Upper lobe of right lung (tissue), 1 donor: ENCODE measurements at places on chromosomes 12 and 14. TPM values are rescaled to one million over a fixed set of nuclear protein-coding genes. Genes with fewer than 3 reads are reported as not detected.

DNA sequence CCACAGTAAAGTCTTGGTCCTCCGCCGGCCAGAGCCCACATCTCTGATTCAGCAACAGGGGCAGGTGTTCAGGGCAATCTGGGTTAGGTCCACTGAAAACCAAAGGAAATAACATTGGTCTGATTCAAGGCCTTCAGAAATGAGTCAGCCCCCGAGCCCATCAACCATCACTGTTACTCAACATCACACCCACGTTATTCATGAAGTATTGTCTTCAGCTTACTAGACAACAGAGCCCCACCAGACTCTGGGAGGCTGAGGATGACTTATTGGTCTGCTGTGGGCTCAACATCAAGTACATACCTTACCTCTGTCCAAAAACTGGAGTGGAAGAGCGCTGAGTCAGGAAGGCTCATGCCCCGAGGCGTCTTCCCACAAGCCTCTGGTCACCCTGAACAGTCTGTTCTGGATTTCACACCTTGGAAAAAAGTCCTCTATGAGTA, 97.5 kb downstream of the ZFP36L1 start:
- no peaks in the 10 kb centered on the region for H3K27me3 ChIP-seq
- no peak for DNase-seq
- no peaks in the 10 kb centered on the region for H3K36me3 ChIP-seq
- no peak overlapping the region for H3K27ac ChIP-seq
- H3K4me1 ChIP-seq = peaks cover 8% of the 10 kb centered on the region
- no peak overlapping the region for H3K4me3 ChIP-seq

GRCh38 chr12:11780521-11781101, 131.1 kb downstream of the ETV6 start:
- DNase-seq = no peak
- H3K36me3 ChIP-seq = no peaks in the 10 kb centered on the region
- peaks cover 28% of the 10 kb centered on the region for H3K4me1 ChIP-seq
- no peaks in the 10 kb centered on the region for H3K27me3 ChIP-seq

- peaks cover 6% of the 10 kb centered on the region for H3K4me1 ChIP-seq
- no peaks in the 10 kb centered on the region for H3K27me3 ChIP-seq
- no peak for DNase-seq
- H3K36me3 ChIP-seq = no peaks in the 10 kb centered on the region
- no peak overlapping the region for H3K4me3 ChIP-seq
Observed at GRCh38 chr12:93109551-93110203, 180.6 kb upstream of the EEA1 start.

GRCh38 chr14:93305725-93306418, 27.0 kb downstream of the BTBD7 start:
- no peak overlapping the region for H3K27ac ChIP-seq
- peaks cover 3% of the 10 kb centered on the region for H3K4me1 ChIP-seq
- no peaks in the 10 kb centered on the region for H3K27me3 ChIP-seq
- DNase-seq = no peak

- H3K27me3 ChIP-seq = no peaks in the 10 kb centered on the region
- H3K4me3 ChIP-seq = no peak overlapping the region
- no peaks in the 10 kb centered on the region for H3K36me3 ChIP-seq
- no peak for DNase-seq
- no peak overlapping the region for H3K27ac ChIP-seq
- H3K4me1 ChIP-seq = peaks cover 11% of the 10 kb centered on the region
Observed at GRCh38 chr12:117052386-117053049, 46.7 kb downstream of the TESC start.

DNA sequence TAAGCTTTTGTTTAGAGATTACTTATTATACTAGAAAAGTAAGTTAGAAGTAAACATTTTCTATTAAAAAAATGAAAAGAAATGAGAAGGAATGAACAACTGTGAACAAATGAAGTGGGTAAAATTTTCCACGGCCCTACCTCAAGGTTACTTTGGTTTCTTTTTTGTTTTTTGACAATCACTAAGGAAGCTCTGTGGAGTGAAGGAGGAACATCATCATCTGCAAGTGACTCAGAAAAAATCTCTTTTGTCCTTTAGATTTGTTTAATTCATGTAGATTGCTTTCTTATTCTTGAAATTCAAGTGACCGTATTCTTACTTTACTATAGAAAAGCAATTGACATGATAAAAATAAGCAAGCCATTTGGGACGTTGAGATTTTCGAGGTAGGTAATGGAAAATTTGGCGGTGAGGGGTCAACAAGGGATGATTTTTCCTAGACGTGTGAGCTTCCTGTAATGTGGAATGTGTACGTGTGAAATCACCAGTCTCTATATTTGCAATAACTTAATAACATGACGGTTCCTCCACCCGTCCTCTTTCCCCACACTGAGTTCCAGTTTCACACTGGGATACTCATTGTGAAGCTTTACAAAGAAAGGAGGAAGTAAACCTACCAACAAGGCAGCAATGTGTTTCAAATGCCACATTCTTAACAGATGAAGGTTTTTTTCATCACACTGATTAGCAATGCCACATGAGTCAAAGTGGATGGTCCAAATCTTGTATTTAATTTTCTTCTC, 62.3 kb upstream of the EGLN3 start:
- H3K4me3 ChIP-seq = no peak overlapping the region
- no peak for DNase-seq
- H3K27ac ChIP-seq = no peak overlapping the region
- H3K36me3 ChIP-seq = no peaks in the 10 kb centered on the region
- no peaks in the 10 kb centered on the region for H3K27me3 ChIP-seq
- H3K4me1 ChIP-seq = no peaks in the 10 kb centered on the region

DNA sequence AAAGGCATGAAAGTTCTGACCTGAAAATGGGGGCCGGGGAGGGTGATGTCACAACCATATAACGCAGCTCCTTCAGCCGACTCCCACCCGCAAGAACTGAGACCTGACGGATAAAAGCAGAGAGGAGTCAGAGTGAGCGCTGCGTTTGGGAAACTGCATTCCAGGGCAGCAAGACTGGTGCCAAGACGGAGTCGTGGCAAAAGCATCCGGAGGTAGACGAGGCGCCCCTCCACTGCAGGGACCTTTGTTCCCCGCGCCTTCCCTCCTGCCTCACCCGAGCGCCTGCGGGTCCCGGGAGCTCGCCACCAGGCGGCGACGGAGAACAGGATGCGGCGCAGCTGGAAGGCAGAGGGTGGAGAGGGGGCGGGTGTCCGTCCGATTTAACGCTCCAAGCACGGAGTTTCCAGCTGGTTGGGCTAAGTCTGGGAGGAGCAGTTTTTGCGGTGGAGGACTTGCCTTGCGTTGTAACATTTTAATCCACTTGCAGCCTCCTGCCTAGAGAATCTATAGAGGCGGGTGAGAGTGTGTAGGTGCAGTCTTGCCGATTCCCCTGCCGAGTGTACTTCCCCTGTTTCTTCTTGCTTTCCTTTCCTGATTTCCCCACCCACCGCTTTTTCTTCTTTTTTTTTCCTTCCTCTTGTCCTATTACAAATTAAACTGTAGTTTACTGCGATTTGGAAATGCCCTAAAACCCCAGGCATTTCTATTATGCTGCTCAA, 1.2 kb upstream of the CPNE8 start:
- DNase-seq = peak; percentile 94
- H3K4me1 ChIP-seq = peaks cover 14% of the 10 kb centered on the region
- H3K27ac ChIP-seq = peak overlapping the region; percentile 95
- no peaks in the 10 kb centered on the region for H3K27me3 ChIP-seq

GRCh38 chr12:12990700-12991468, 9.2 kb downstream of the HEBP1 start:
- no peaks in the 10 kb centered on the region for H3K27me3 ChIP-seq
- H3K36me3 ChIP-seq = peaks cover 31% of the 10 kb centered on the region
- no peak for DNase-seq
- no peak overlapping the region for H3K4me3 ChIP-seq

- H3K27ac ChIP-seq = no peak overlapping the region
- H3K4me3 ChIP-seq = no peak overlapping the region
- no peaks in the 10 kb centered on the region for H3K27me3 ChIP-seq
- no peak for DNase-seq
- no peaks in the 10 kb centered on the region for H3K4me1 ChIP-seq
Observed at GRCh38 chr12:76964784-76965571, 86.2 kb upstream of the CSRP2 start.

- H3K27ac ChIP-seq = no peak overlapping the region
- H3K4me3 ChIP-seq = no peak overlapping the region
- no peaks in the 10 kb centered on the region for H3K4me1 ChIP-seq
- peaks cover 9% of the 10 kb centered on the region for H3K36me3 ChIP-seq
- no peak for DNase-seq
Observed at GRCh38 chr14:102218688-102219087, 79.0 kb downstream of the WDR20 start.

DNA sequence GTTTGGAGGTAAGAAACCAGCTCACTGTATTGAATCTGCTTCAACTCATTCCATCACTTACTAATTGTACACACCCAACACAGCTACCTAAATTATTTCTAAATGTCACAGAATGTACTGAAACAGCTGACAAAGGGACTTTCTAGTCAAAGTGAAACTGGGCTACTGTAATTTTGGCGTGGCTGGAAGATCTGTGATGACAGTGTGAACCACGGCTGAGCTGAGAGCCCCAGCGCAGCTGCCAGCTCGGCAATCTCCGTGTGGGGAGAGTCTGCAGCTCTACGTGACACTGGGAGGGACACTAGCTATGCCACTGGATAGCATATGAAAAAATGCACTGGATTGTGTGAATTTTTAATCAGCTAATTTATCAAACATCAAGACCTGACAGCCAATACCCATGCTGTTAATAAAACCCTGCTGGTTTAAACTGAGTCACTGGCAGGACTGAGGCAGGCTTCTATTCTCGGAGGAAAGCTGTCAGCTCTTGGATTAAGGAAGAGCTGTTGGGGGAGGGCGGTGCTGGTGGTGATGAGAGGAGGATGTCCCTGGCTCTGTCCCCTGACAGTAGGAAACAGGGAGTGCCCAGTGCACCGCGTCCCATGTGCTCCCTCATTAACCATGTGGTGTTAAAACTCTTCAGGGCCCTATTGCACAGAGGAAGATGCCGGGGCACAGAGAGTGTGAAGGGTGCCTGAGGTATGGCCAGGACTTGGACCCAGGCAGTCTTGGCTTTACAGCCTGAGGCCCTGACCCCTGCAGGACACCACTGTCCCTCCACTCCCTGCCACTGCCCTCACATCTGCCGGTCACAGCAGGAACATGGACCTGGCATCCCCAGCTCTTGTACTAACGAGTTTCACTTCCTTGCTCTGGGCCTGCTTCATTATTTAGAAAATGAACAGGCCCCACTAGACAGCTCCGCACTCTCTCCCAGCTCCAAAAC, 13.3 kb downstream of the SLC15A4 start:
- H3K36me3 ChIP-seq = peaks cover 48% of the 10 kb centered on the region
- H3K27me3 ChIP-seq = no peaks in the 10 kb centered on the region
- H3K4me3 ChIP-seq = no peak overlapping the region
- peaks cover 11% of the 10 kb centered on the region for H3K4me1 ChIP-seq
- DNase-seq = no peak

DNA sequence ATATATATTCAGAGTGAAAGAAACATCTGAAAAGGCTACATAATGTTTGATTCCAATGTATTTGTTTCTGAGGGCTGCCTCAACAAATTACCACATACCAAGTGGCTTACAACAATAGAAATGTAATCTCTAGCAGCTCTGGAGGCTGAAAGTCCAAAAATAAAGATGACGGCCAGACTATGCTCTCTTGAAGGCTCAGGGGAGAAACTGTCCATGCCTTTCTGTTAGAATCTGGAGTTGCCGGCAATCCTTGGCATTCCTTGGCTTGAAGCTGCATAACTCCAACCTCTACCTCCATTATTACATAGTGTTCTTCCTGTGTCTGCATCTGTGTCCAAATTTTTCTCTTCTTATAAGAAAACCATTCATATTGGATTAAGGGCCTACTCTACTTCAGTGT, 68.1 kb upstream of the PLEKHG7 start:
- H3K36me3 ChIP-seq = no peaks in the 10 kb centered on the region
- no peak overlapping the region for H3K4me3 ChIP-seq
- H3K4me1 ChIP-seq = no peaks in the 10 kb centered on the region
- DNase-seq = no peak
- no peaks in the 10 kb centered on the region for H3K27me3 ChIP-seq

DNA sequence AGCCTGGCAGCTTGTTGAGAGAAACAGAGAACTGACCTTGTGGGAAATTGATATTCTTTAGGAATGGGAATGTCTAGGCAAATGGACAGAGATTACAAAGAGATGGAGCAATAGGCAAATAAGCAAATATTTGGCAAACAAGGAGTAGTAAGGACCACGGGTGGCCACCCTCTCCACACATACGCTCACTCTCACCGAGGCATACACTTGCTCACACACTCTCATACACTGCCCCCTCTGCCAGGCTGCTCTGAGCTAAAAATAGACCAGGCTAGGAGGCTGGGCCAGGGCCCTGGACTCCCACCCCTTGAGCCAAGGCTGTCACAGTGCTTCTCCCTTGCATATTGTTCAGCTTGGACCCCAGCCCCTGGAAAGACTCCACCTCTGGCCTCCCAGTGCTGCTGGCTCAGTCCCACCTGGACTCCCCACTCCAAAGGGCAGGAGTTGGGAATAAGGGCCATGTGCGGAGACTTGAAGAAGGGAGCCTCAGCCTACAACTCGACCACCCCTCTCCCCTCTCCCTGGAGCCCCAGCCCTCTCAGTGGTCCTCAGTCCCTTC, 1.1 kb downstream of the PPP1R1A start:
- no peaks in the 10 kb centered on the region for H3K36me3 ChIP-seq
- H3K4me3 ChIP-seq = no peak overlapping the region
- DNase-seq = no peak
- peaks cover 6% of the 10 kb centered on the region for H3K4me1 ChIP-seq
- no peak overlapping the region for H3K27ac ChIP-seq

GRCh38 chr14:105534586-105534985, 8.2 kb downstream of the TMEM121 start:
- H3K27me3 ChIP-seq = peaks cover 17% of the 10 kb centered on the region
- peak; percentile 51 for DNase-seq
- H3K36me3 ChIP-seq = no peaks in the 10 kb centered on the region

GRCh38 chr12:54585243-54585642, 3.2 kb downstream of the PPP1R1A start:
- peaks cover 39% of the 10 kb centered on the region for H3K27me3 ChIP-seq
- no peak overlapping the region for H3K27ac ChIP-seq
- H3K4me1 ChIP-seq = peaks cover 6% of the 10 kb centered on the region
- no peak overlapping the region for H3K4me3 ChIP-seq
- no peak for DNase-seq

DNA sequence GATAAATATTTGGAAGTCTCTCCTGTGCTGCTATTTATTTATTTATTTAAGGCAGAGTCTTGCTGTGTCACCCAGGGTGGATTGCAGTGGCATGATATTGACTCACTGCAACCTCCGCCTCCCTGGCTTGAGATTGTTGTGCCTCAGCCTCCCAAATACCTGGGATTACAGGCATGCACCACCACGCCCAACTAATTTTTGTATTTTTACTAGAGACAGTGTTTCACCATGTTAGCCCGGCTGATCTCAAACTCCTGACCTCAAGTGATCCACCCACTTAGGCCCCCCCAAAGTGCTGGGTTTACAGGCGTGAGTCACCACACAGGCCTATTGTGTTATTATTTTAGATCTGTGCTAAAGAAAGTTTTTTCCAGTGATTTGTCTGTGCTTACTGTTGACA, 225.2 kb downstream of the CCER1 start:
- no peaks in the 10 kb centered on the region for H3K36me3 ChIP-seq
- H3K27me3 ChIP-seq = no peaks in the 10 kb centered on the region
- H3K4me1 ChIP-seq = no peaks in the 10 kb centered on the region
- no peak overlapping the region for H3K4me3 ChIP-seq
- no peak for DNase-seq
- H3K27ac ChIP-seq = no peak overlapping the region

GRCh38 chr12:71125515-71125914, 32.3 kb downstream of the TSPAN8 start:
- no peak overlapping the region for H3K4me3 ChIP-seq
- H3K27ac ChIP-seq = no peak overlapping the region
- H3K4me1 ChIP-seq = no peaks in the 10 kb centered on the region
- no peak for DNase-seq
- H3K27me3 ChIP-seq = no peaks in the 10 kb centered on the region

The ADGRD1 gene
- total RNA-seq = 113 TPM

The KITLG gene
- 68.1 TPM for total RNA-seq

The PPM1H gene
- 8.0 TPM for total RNA-seq

The ADCY6 gene
- total RNA-seq = 42.9 TPM

The PDE3A gene
- 8.4 TPM for total RNA-seq

The TCTN1 gene
- total RNA-seq = 30.4 TPM
